Anterior cingulate cortex (tissue), 58 donors: ENCODE measurements at places on chromosomes 12 and 14.

DNA sequence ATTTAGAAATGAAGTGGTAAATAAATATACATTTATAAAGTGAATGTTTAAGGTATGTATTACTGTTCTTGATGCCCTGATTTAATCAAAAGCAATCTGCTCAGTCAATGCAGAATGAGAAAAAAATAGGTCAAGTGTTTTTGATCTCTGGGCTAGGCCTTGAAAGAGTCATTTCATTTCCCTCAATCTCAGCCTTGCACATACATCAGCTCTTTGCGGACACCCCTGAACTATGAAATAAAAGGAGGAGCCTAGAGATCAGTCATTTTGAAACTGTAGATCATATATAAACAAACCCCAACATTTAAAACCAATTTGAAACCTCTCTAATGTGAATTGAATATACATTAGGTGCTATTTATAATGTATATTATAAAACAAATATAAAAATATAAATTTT lies 42.5 kb downstream of the ATG2B start:
- DNase-seq = no peak

- DNase-seq = no peak
Observed at GRCh38 chr12:64976131-64976530, 145.0 kb downstream of the WIF1 start.

- DNase-seq = no peak
Observed at GRCh38 chr12:24846689-24847088, 102.2 kb downstream of the BCAT1 start.

- DNase-seq = no peak
Observed at GRCh38 chr12:15756822-15757221, 32.4 kb downstream of the EPS8 start.

DNA sequence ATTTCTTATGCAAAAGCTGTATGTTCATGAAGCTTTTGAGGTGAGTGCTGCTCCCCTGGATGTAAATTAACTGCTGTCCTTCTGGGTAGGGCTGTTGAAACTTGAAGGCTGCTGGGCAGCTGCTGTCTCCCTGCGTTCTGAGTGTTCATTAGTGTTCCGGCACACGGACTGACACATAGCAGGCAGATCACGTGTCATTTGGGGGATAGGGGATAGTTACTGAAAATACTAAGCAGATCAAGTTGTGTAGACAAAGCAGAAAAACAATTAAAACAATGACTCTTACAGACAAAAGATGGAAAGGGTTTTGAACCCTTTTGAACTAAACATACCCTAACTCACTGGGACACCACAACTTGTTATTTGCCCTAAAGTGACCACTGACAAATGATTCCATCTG lies 82.5 kb downstream of the PRICKLE1 start:
- no peak for DNase-seq

DNA sequence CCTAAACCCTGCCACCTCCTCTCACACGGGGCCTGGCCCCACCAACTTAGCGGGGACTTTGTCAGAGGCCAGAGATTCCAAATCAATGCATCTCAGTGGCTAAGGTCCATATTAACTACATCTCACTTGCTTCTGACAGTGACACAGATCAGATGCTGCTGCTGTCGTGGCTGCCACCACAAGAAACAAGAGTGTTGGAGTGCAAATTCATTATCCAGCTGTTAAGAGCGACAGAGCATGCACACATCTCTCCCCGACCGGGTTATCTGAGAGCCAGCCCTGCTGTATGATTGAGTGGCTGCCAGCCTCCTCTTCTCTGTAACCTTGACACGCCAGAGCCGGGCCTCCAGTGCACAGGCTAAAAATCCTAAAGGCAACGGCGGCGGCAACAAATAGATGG lies 40.2 kb downstream of the SPRING1 start:
- DNase-seq = no peak

DNA sequence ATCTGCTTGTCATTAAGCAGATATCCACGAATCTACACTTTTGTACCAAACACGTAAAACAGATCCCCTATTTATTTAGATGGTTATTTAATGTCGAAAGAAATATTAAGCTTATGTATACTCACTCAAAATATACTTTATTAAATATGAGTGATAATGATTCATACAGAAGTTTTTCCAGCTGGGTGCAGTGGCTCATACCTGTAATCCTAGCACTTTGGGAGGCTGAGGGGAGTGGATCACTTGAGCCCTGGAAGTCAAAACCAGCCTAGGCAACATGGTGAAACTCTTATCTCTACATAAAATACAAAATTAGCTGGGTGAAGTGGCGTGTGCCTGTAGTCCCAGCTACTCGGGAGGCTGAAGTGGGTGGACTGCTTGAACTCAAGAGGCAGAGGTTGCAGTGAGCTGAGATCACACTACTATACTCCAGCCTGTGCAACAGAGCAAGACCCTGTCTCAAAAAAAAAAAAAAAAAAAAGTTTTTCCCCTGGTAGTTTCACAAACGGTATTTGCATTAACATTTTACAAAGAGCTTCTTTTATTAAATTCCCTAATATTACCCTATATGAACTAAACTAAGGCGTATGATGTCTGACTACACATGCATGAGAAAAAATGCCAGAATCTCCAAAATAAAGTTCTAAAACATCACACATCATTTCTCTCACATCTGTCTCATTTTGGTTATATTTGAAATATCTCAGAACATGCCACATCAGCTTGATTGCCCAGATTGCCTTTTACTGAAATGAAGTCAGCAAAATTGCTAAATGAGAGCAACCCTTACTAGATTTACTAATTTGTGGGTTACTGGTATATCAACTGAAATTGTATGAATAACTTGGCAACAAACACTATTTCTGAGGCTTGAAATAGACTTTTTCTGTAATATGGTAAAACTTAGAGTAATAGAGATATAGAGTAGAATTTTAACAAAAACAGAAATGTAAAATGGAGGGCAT lies 74.9 kb downstream of the PAWR start:
- DNase-seq = no peak

- no peak for DNase-seq
Observed at GRCh38 chr12:106643000-106643399, 60.2 kb downstream of the RFX4 start.

- no peak for DNase-seq
Observed at GRCh38 chr14:63361790-63362189, 43.1 kb upstream of the GPHB5 start.

GRCh38 chr12:47590771-47591360 lies 115.0 kb downstream of the RPAP3 start:
- DNase-seq = no peak

- no peak for DNase-seq
Observed at GRCh38 chr14:20798318-20798717, 4.3 kb downstream of the RNASE1 start.

DNA sequence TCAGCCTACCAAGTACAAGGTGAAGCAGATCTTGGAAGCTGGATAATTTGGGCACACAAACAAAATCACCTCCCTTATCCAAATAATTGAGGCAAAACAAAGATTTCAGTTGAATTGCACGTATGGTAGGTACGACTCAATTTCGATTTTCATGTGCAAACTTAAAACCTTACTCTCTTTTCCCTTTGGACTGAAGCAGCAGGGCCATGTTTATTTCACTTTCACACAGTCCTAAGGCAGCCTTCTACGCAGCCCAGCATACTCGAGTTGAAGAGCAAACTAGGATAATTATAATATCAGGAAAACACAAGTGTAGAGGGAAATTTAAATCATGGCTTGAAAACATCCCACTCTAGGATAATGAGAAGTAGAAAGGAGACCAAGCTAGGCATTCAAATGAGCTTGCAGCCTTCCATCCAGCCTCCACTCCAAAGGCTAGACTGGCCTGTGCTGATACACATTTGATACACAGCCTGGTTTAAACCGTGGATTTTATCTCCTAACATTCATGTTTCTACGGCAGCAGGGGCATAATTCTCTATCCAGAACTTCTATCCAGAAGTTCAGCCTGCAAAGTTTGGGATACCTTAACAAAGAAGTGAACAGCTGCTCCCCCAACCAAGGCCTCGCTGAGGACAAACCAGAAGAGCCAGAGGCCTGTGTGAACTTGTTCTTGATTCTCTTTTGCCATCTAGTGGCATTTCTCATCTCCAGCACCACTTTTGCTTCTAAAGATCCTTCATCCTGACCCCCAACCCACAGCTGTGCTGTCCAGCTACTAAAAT lies 2.4 kb upstream of the RNASE7 start:
- DNase-seq = peak; percentile 67

- DNase-seq = no peak
Observed at GRCh38 chr12:99392091-99392850, 255.3 kb upstream of the GARIN6 start.

DNA sequence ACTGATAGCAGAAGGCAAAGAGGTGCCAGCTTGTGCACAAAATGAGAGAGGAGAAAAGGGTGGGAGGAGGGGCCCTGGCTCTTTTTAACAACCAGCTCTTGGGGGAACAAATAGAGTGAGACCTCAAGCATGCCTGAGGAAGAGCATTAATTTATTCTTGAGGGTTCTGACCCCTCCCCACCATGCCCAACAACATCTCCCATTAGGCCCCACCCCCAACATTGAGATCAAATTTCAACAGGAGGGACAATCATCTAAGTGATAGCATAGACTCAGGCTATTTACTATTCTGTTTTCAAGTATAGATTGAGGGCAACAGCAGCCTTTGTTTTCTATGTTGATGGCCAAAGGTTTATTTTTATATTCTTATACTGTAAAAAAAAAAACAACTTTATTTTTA lies 59.7 kb downstream of the FUT8 start:
- DNase-seq = no peak

- DNase-seq = no peak
Observed at GRCh38 chr12:58388261-58388660, 446.9 kb downstream of the ATP23 start.
